ENCODE measurements at places on chromosomes 12 and 14.

DNA sequence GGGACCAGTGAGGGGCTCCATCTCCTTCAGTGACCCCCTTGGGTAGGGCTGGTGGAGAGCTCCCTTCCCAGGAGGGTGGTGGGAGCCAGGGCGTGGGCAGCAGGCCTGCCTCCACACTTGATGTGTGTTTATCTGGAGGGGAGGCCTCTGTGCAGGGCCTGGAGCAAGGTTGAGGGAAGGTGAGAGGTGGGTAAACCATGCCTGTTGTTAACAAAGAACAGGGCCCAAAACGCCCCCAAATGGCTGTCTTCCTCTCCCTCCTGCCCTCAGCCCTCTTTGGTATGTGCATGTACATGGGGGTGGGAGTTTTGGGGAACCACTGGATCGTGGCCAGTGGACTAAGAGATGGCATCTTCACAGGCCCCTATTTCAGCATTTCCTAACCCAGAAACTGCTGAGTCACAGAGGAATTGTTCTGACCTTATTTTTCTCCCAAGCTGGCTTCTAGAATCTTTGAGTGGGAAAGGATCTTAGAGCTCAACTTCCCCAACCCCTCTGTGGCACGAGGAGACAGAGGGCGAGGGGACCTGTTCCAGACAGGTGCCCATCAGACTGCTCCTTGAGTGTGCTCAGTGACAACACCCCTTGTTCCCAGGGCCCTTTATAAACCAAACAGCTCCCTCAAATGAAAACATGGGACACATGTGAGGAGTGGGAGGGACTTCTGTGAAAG is 3.6 kb downstream of the SLC48A1 start:
- peak; percentile 33 for DNase-seq

DNA sequence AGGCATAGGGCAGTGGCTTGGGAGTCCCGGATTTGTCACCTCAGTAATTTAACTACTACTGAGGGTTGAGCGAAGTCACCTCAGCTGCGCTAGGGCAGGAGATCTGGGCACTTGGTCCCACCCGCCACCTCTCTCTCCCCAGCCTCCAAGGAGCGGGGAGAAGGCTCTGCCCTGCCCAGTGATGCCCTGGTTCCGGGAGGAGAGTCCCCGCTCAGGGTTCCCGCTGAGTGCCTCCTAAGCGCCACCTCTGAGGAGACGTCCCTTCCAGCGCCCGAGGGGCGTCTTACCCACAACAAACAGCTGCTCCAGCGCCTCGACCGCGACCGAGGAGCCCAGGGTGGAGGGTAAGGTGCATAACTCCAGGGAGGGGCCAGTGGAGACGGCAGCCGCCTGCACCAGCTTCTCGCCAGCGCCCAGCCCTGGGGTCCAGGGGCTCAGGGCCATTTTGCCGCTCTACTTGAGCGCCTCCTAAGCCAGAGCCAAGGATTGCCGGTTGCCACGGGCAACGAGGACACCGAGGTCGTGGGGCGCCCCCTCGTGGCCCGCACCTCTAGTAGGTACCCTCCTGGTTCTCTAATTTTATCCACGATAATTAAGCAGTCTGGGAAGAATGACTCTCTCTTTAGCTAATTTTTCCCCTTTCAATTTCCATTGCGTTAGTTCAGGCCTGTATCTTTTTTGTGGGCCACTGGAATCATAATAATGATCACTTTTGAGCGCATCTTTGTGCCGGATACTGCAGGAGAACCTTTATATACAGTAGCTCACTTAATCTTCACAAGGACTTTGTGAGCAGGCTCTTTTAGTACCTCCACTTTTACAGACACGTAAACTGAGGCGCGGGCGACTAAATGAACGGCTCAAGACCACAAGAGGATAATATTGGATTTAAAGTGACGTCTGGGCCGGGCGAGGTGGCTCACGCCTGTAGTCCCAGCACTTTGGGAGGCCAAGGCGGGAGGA is at the start of gene CCDC175:
Gene CCDC175, minus strand, starts transcription at position 481 of the 963 bp plus-strand sequence. Its CDS starts 37 bp downstream, at position 444.
- peak; percentile 80 for DNase-seq

DNA sequence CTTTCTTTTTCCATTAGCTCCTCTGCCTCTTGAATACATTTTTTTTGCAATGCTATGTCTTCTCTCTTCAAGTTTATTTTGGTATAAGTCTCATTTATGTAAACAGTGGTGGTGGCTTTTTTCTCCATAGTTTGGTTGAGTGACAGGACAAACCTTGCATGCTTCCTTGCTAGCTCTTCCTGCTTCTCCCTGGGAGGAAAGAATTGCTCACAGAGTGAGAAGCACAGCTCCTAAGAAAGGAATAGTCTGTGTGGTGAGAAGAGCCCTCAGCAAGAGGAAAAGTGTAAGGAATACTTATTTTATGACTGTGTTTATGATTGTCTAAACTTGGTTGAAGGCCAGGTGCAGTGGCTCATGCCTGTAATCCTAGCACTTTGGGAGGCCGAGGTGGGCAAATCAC is 11.5 kb downstream of the CCDC175 start:
- DNase-seq, result no peak

GRCh38 chr12:51942056-51942455 is 9.4 kb upstream of the ACVR1B start:
- DNase-seq, result no peak

GRCh38 chr14:72488514-72488913 is 405.4 kb downstream of the DPF3 start:
- no peak for DNase-seq

- DNase-seq, result no peak
These were observed 621.9 kb downstream of the LRFN5 start for GRCh38 chr14:42228611-42229010.

GRCh38 chr14:58808828-58809227 is 171.1 kb downstream of the DACT1 start:
- peak; percentile 42 for DNase-seq

Measured in ELR (cell line).